ENCODE measurements at places on chromosomes 12 and 14. TPM values are rescaled to one million over a fixed set of nuclear protein-coding genes. Genes with fewer than 3 reads are reported as not detected.

DNA sequence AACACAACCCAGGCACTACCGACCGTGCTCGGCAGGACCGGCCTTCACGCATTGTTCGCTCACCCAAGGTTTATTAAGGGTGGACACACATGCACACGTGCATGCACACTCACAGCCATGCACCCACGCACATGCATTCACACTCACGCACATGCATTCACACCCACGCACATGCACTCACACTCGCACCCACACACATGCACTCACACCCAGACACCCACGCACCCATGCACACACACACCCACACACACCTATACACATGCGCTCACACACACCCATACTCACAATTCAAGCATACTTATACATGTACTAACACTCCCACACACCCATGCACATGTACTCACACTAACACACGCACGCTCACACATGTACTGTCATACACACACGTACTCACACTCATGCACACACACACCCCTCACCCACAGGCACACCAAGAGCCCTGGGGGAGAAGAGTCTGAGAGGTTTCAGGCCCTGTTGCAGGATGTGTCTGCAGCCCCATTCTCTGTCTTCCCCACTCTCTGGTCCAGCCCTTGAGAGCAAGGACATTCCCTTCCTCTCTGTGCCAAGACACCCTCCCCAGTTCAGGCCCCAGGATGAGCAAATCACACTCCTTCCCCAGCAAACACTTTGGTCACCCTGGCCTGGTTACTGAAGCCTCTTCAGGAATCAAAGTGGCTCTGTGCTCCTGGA, 49.4 kb upstream of the BCL11B start:
- peaks cover 10% of the 10 kb centered on the region for H3K4me1 ChIP-seq
- peak; percentile 55 for DNase-seq
- H3K4me3 ChIP-seq = no peak overlapping the region
- H3K27me3 ChIP-seq = no peaks in the 10 kb centered on the region
- H3K36me3 ChIP-seq = no peaks in the 10 kb centered on the region

The CD163L1 gene
- total RNA-seq = not detected

DNA sequence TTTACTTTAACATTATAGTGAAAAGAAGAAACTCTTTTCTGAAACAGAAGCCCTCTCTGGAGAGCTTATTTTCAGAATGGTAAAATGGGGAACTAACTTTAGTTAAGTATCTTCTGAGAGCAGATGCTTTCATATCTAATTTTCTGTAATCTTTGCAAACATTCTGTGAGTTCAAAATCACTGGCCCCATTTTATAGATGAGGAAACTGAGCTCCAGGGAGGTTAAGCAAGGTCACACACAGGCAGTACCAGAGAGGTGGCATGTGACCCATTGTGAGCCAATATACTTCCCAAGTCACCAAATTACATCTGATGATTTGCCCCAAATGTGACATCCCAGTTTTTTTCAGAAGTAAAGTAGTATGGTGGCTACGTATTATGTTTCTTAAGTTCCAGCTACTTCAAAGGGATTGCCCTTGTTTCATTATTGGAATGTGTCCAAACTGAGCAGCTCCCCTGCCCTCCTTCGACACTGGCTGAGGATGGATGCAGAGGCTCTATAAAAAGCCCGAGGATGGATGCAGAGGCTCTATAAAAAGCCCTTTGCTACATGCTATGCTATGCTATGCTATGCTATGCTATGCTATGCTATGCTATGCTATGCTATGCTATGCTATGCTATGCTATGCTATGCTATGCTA, 36.2 kb upstream of the NUDT4 start:
- no peak for DNase-seq
- H3K4me1 ChIP-seq = no peaks in the 10 kb centered on the region
- no peaks in the 10 kb centered on the region for H3K36me3 ChIP-seq
- no peak overlapping the region for H3K27ac ChIP-seq

DNA sequence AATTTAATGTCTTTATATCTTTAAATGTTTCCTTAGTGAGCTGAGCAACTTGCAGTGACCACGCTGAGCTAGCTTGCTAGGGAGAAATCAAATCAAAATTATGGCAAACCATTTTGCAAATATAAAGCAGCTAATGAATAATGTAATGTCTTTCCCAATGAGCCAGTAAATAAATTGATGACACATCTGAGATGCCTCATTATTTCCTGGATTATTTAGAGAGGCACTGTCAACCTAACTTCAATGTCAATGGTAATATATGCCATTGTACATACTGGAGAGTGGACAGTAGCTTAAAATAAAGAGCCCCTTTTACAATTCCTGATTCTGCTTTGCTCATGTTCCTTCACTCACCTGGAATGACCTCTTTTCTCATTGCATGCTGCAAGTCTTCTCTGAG, 182.6 kb downstream of the PHLDA1 start:
- H3K27ac ChIP-seq = no peak overlapping the region
- DNase-seq = no peak
- H3K27me3 ChIP-seq = peaks cover 27% of the 10 kb centered on the region
- peaks cover 3% of the 10 kb centered on the region for H3K4me1 ChIP-seq

DNA sequence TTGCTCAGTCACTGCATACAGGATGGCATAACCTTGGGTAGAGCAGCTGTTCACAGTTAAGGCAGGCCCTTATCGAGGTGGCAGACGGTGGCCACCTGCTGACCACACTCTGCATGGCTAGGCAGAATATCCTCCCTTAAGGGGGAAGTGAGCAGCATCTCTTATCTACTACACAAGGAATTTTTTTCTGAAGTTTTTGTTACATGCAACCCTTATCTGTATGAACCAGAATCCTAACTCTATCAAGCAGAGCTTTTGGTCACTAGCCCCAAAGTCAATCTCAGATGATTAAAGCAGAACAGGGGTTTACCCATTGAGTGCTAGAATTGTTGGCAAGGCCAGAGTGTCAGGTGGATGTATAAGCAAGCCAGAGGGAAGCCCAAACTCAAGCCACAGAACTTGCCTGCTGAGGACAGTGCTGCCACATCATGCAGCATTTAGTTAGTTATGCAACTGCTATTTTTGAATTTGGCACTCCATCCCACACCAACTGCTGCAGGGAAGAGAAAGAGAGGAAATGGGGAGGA, 192.8 kb downstream of the TBX5 start:
- no peak overlapping the region for H3K4me3 ChIP-seq
- no peaks in the 10 kb centered on the region for H3K27me3 ChIP-seq
- H3K27ac ChIP-seq = no peak overlapping the region
- H3K36me3 ChIP-seq = no peaks in the 10 kb centered on the region

DNA sequence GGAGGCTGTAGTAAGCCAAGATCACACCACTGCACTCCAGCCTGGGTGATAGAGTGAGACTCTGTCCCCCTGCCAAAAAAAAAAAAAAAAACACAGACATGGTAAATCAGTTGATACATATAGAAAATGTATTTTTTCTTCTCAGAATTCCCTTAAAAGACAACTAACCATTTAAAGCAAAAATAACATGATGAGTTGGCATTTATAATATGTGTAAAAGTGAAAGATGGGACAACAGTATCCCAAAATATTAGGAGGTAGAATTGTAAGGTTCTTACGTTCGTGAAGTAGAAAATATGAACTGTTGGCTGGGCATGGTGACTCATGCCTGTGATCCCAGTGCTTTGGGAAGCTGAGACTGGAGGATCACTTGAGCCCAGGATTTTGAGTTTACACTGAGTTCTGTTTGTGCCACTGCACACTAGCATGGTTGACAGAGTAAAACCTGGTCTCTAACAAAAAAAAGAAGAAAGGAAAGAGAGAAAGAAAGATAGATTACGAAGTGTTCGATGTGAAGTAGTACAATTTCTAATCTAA, 296.7 kb downstream of the FBXL14 start:
- H3K36me3 ChIP-seq = peaks cover 24% of the 10 kb centered on the region
- no peak overlapping the region for H3K4me3 ChIP-seq
- H3K27ac ChIP-seq = no peak overlapping the region
- no peaks in the 10 kb centered on the region for H3K27me3 ChIP-seq
- no peak for DNase-seq
- H3K4me1 ChIP-seq = no peaks in the 10 kb centered on the region

The DIO2 gene
- not detected for total RNA-seq
